Frontal cortex (tissue), 4 donors: ENCODE measurements at places on chromosomes 16 and 17. TPM values are rescaled to one million over a fixed set of nuclear protein-coding genes. Genes with fewer than 3 reads are reported as not detected.

DNA sequence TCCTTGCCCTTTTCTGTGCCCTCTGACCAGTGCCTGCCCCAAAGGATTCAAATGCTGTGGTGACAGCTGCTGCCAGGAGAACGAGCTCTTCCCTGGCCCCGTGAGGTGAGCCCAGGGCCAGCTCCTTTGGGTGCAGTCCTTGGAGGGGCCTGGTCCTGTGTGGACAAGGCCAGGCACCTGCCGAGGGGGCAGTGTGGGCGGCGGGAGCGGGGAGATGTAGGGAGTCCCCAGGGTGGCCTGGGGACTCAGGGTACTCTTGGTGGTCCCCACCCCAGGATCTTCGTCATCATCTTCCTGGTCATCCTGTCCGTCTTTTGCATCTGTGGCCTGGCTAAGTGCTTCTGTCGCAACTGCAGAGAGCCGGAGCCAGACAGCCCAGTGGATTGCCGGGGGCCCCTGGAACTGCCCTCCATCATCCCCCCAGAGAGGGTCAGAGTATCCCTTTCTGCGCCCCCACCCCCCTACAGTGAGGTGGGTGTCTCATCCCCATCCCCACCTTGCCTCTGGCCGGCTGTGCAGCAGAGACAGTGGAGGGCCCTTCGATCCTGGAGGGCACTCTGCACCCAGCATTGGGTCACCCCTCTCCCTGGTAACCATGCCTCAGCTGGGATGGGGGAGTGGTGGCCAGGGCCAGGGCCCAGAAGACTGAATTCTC lies 4.4 kb downstream of the TMEM92 start:
- peak; percentile 18 for DNase-seq

GRCh38 chr16:47448830-47449575 lies 11.9 kb downstream of the ITFG1 start:
- DNase-seq: no peak

DNA sequence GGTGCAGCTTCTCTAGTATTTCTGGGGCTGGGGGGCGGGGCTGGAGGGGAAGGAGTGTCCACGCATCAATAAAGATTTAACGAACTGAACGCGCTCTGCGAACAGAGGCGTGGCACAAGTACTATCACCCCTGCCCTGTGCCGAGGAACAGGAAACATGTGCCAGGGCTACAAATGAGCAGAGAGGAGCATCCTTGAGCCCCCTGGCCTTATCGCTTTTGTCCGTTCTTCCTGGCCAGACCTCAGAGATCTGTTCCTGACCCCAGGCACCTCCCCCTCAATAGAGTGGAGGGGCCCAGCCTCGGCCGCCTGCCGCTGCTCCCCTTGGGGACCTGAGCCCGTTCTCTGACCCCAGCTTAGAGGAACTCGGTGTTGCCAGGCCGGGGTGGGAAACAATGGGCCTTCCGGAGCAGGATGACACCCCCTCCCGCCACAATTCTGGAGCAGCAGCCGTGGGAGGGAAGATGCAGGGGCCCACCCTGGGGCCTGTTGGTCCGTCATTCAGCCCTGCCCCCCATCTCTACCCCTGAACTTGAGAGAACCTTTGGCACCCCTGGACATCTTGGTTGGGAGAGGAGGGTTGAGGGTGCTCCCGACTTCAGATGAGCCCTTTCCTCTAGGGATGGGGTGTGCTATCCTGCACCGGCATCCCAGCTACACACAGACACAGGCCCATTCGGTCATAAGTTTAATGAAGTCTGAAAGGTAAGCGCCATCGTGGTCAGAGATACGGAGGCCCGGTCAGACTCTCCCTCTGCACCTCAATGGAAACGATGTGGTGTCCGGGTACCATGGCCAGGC lies 1.1 kb downstream of the NAA38 start:
- peak; percentile 26 for DNase-seq

Gene ACD
- 24.9 TPM for total RNA-seq

Gene CALB2
- 19.2 TPM for total RNA-seq
